NCI-H1092 (cell line): ENCODE measurements at places on chromosomes 4 and X.

DNA sequence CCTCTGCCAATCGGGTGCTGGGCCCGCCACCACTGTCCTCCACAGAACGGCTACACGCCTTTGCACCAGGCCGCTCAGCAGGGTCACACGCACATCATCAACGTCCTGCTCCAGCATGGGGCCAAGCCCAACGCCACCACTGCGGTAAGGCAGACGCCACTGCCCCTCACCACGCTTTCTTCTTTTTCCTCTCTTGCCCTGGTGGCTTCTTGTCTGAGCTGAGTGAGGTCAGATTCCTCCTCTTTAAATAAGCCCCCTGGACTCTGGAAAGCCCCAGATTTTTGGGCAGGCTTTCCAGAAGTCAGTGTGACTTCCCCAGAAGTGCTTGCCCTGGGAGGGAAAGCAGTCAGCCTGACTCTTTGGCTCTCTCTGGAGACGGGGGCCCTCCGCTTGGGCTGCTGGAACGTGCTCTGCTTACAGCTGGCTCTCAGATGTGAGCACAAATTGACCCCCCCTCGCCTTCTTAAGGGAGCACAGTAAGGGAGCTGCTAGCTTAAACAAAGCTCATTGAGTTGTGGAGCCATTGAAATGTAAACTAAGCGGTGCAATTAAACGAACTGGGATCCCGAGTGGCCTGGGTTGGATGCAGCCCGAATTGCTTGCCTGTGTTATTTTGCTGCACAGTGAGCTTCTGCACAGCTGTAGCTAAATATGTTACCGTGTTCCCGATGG is 243.1 kb downstream of the ANK2 start:
- no peak for DNase-seq

- no peak for DNase-seq
These were observed 144.6 kb upstream of the GPC4 start for GRCh38 chrX:133559909-133560308.

DNA sequence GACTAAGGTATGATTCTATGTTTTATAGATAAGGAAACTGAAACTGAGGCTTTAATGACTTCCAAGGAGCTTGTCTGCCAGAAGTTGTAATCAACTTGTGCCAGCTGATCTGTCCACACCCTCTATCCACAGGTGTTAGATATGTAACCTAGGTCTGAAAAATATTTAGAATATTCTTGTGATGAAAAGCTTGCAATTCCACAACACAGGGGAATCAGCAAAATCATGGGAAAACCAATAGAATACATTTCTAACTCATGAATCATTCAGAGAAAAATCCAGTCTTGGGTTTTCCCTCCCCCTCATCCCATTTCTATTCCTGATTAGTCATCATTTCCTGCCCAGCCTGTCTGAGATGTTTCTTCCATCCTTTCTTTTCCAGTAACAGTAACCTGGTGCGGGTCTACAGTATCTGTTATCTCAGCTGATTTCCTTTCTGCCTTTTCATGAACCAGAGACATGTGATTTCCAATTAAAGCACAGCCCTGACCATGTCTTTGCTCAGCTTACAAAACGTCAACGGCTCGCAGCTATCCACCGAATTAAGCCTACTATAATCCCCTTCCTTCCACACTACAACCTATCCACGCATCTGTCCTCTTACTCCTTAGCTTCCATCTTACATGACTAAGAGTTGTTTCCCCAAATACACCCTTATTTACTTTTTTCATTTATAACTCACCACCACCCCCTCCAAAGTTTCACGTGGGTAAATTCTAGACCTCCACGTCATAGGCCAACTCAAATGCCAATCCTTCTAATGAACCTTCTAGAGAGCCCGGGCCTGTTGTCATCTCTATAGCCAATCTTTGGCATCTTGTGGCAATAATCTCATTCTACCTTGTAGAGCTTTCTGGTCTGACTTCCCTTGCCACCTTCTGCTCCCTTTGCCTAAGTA is 961 bp upstream of the NOCT start:
- no peak for DNase-seq

GRCh38 chr4:133147921-133148689 is 989 bp upstream of the PCDH10 start:
- no peak for DNase-seq

- no peak for DNase-seq
These were observed 36.4 kb downstream of the TMEM131L start for GRCh38 chr4:153502584-153502983.

DNA sequence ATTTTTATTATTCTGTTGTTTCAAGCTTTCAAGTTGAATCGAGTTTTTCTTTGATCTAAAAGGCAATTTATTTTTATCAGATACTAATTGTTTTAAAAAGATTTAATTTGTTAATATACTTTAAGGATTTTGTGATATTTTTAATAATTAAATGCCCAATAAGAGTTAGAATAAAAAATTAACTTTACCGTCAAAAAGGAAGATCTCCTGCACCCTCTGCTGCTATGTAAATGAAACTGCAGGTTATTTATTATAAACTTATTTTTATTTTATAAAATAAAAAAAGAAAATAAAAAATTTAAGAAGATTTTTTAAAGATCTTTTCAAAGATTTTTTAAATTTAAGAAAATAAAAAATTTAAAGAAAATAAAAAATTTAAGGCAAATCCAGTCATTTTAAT is 166.1 kb downstream of the CCSER1 start:
- DNase-seq: no peak
